GM12864 (cell line): ENCODE measurements at places on chromosomes 2 and 18.

DNA sequence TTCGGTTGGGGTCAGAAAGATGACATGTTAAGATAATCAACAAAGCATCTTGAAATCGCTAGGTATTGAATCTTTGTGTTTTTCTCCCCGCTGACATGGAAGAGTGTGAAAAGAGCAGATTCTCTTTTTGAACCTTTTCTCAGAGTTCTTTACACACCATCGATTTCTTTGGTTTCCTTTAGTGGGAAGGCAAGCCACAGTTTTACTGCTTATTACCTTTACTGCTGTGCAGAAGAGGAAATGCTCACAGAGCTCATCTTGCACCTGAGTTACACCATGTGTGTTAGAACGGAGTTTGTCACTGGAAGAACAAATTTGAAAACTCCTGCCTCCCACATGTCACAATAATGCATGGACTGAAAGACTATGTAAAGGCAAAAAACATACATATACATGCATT, 45.3 kb upstream of the PDK1 start:
- no peak for DNase-seq

GRCh38 chr2:12293874-12294273, 422.9 kb upstream of the TRIB2 start:
- DNase-seq: peak; percentile 67

GRCh38 chr2:170163411-170164065, 14.4 kb upstream of the MYO3B start:
- DNase-seq: no peak

- no peak for DNase-seq
These were observed 94.1 kb upstream of the MC4R start for GRCh38 chr18:60466677-60467076.

DNA sequence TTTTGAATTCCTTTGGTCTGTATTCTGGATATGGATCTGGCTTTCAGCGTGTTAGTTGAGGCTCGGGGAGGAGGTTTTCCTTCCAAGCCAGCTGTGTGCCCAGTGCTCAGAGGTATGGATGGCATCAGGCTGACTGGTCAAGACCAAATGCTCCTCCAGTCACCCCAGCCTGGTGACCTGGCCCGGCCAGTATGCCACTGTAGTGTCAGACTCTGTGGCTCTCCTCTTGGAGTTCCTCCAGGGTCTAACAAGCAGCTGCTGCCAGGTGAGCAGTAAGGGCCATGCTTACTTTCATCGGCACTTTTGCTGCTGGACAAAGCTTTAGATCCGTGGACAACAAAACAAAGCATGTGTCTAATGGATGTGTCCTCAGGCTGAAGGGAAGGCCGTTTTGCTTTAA, 44.1 kb downstream of the CABLES1 start:
- DNase-seq: no peak

GRCh38 chr2:96868555-96869280, 1.2 kb downstream of the SEMA4C start:
- peak; percentile 46 for DNase-seq

DNA sequence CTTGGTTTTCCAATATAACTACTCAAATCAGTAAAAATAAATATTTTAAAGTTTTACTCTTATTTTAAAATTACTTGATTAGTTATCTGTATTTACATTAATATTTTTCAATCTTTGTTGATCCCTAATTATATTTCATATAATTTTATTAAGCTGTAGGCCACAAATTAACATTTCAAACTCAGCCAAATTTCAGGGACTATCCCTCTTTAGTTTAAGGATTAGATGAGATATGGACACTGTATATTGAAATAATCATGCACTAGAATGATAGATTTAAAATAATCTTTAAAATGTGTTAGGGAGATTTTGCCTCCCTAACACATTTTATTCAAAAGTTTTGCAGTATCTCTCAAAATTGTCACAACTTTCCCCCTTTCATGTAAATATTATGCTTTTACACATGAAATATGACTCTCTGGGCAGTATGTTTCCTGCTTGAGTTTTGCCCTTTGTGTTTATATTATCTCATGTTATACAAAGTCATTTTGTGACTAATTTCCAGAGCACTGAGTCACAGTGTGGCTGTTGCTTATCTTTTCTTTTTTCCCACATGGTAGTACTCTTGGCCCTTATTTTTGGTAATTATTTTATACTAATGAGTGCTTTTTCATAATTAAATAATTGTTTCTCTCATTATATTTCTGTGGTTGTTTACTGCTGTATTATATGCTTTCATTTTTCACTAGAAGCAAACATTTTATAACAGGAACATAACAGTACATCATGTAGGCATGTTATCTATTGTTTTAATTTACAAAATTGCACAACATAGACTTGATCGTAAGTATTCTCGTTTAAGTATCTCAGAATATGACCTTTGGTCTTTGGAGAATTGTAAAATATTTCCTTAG, 1.2 kb downstream of the TFPI start:
- DNase-seq: no peak

DNA sequence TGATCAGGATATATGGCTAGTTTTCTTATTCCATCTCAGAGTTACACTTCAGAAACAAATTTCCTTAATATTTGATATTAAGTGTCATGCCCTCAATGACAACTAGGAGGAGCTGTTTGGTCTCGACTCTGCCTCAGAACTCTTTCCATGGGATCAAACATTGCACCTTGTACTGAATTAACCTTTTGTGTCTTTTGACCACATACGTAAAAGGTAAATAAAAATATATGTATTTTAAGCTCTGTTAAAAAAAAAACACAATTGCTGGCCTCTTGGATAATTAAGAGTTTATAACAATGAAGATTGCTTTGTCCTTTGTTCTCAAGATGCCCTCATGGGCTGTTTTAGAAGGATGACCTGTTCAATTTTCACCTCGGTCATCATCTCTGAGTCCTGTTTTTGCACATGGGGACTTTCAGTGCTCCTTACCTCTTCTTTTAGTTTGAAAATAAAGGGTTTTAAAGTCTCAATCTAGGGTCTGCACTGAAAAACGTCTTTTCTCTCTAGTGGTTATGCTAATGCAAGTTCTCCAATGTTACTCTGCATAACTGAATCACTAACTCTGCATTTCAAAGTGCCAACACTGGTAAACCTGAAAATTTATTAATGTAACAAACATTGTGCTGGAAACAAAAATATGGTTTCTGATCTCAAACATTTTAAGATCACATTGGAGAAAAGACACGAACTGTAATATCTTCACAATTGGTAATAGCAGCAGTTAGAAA, 18.8 kb upstream of the FN1 start:
- DNase-seq: no peak

DNA sequence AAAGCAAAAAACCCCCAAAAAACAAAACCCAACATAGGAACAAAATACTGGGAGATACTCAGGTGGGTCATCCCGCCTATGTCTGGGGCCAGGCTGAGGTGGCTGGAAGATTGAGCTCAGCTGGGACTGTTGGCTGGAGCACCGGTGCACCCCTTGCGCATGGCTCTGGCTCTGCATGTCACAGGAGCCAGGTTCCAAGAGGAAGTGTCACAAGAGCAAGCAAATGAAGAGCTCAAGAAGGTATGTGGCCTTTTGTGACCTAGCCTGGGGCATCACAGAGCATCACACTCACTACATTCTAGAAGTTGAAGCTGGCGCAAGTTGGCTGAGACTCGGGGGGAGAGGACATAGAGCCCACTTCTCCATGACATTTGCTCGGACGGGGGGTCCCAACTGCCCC, 40.6 kb downstream of the PDCL3 start:
- DNase-seq: no peak

- DNase-seq: no peak
These were observed 8.9 kb upstream of the OSR1 start for GRCh38 chr2:19367326-19367725.

GRCh38 chr2:74567881-74568280, 13.4 kb downstream of the DOK1 start:
- no peak for DNase-seq
